ENCODE measurements at places on chromosomes 11 and 22.

DNA sequence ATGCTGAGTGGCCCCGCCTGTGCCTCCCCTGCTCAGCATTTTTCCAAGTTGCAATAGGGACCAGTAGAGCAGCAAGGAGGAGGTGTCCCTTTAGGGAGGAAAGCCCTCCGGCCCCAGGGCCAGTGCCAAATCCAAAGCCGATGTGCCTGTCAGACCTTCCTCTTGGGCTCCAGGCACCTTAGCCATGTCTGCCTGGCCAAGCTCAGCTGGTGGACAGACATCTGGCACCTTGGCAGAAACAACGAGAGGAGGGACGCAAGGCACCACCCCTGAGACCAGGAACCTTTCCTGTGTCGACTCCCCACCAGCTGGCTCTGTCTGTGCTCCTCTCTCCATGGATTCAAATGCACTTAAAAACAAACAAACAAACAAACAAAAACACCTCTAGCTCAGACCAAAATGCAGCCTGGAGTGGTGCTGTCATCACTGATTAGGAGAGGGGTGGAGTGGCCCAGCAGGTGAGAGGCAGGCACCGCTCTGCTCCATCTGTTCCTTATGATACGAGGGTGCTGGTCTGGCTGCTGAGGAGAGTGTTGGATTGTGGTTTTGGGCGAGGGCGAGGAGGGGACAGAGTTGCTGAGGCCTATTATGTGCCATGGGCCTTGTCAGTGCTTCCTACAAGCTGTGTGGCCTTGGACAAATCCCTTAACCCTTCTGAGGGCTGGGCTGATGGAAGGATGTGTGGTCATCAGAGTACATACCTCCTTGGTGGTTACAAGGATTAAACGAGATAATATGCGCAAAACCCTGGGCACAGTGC, 46.2 kb downstream of the TP53I11 start:
- DNase-seq: no peak

GRCh38 chr11:130452176-130452575, 3.7 kb downstream of the ADAMTS15 start:
- DNase-seq: no peak

GRCh38 chr11:19790831-19791552, 78.4 kb downstream of the NAV2 start:
- no peak for DNase-seq

DNA sequence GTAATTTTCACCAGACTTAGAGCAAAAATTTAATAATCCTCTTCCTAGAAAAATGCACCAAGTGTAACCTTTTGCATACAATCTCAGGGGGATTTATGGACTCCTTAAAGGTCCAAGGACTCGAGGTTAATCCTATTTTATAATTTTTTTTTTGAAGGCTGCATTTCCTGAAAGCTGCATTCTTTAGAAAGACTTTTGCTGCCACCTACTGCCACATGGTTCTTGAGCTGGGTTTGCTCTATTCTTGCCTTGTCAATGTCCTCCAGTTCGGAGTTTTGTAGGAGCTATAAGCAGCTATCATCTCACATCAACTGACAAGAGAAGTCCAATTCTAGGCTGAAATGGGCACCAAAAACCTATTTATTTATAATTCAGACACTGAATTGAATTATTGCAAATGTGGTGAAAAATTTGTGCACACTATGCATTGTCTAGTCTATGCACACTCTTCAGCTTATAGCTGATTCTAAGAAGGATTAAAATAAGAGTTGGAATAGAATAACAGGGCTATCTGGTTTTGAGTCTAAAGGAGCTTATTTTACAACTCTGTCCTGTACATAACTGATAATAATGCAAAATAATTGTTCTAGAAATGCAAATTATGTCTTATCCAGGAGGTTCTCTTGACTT, 31.3 kb downstream of the TRAF6 start:
- no peak for DNase-seq

GRCh38 chr11:108666373-108666772, 1.5 kb downstream of the DDX10 start:
- no peak for DNase-seq

DNA sequence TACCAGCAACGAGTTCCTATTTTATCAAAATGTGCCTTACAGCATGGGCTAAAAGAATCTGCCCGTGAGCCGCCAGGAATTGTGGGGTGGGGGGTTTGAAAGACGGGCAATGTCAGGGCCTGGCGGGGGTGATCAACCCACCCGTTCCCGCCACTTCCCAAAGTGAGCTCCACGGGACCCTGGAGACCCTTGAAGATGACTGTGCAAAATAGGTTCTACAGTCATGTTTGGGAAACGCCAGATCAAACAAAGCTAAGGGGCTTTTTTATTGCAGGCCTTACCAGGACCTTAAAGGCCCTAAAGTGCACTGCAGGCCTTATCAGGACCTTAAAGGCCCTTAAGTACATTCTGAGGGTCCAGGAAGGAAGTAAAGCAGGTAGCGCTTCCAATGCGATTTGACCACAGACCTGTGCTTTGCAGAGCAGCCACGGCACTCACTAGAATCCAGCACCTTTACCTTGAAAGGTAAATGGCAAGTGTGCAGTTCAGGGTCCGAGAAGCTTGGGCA, 404.1 kb downstream of the SHANK2 start:
- DNase-seq: no peak

DNA sequence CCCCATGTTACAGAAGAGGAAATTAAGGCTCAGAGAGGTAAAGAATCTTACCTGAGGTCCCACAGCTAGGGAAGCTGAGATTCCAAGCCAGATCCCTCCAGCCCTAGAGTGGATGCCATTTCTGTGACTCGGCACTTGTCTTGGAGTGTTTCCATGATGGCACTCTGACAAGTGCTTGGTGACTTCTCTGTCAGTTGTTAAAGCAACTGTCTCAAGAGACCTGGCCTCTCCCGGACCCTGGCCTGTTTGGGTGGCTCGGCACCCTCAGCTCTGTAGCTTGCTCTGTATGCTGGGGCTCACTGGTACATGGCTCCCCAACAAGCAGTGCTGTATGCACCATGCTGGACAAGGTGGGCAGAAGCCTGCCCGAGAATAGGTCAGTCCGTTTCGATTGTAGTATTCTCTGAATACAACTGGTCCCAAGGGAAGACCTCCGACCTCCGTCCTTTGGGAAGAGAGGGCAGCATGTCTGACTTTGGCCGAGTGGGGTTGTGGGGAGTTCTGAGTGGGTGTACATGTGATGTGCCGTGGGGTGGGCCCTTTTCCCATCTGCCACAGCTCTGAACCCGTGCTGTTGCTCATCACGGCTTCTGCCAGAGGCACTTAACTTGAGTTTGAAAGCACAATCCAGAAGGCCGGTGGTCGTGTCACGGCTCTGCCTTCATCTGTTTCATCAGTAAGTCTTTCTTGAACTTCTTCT, 12.4 kb downstream of the ACO2 start:
- peak; percentile 35 for DNase-seq

DNA sequence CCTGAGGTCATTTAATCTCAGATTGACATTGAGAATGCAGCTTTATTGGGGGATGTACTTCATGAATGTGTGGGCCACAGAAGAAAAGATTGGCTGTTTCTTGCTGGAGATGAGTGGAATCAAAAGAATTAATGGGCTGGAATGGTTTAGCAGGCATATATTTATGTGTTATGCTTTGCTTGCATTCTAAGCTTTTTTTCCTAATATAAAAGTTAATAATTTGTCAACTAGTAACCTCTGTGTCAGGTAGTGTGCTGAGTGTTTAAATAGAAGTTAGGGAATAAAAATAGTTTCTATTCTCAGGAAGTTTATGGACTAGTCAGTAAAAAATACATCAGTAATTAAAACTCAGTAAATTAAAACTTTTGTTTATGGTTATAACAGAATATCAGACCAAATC, 67.4 kb upstream of the PRODH start:
- DNase-seq: no peak

- DNase-seq: no peak
Observed at GRCh38 chr11:2625183-2625582, 74.6 kb downstream of the KCNQ1OT1 start.

DNA sequence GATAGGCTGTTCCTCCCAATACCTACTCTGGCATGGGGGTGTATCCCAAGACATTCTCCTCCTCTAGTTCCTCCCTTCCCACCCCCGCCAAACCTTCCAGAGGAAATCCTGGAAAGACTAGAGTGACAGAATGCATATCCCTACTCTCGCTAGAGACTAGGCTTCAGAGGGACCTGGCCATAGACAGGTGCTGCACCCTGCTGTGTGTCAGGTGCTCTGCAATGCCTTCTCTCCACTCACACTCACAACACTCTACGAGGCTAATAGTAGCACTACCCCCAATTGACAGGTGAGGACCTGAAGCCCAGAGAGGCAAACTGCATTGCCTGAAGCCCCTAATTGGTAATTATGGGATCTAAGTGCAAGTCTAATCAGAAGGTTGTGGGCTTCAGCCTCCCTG, 46.2 kb upstream of the LMO1 start:
- no peak for DNase-seq

DNA sequence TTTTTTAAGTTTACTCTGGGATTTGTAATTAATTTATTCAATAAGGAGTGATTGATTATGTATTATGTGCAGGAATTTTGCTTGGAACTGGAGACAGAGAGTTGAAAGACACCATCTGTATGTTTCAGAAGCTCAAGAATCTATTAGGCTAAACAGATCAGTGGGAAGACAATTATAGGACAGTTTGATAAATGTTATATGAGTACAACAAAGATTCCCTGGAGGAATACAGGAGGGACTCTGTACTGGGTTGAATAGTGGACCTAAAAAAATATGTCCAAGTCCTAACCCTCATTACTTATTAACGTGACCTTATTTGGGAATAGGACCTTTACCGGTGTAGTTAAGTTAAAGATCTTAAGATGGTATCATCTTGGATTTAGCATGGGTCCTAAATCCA, 681.2 kb downstream of the NELL1 start:
- no peak for DNase-seq

DNA sequence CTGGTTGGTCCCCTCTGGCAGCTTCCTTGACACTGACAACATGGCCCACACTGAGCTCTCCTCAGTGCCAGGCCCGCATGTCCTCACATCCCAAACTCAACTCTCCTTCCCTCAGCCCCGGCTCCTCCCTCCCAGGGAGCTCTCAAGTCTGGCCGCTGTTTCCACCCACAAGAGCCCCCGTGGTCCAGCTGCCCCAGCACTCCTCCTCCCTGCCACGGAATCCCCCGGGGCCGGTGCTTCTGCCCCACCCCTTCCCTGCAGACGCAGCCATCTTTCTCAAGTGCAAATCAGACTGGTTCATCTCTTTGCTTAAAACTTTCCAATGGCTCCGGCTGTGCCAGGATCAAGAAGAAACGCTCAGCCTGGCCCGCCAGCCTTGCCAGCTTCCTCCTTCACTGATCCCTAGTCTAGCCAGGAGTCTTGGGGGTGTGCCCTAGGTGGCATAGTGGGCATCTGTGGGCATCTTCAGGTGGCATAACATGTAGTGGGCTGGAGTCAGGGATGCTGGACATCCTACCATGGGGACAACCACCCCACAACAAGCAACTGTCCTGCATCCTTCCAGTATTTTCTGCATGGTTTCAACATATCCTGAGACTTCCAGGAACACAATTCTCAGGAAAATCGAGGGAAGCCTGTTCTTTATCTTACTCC, 22.3 kb upstream of the RASL10A start:
- DNase-seq: no peak

GRCh38 chr11:10792385-10793068, 16.2 kb downstream of the EIF4G2 start:
- DNase-seq: peak; percentile 43

GRCh38 chr11:100619484-100619883, 67.6 kb upstream of the ARHGAP42 start:
- DNase-seq: no peak

DNA sequence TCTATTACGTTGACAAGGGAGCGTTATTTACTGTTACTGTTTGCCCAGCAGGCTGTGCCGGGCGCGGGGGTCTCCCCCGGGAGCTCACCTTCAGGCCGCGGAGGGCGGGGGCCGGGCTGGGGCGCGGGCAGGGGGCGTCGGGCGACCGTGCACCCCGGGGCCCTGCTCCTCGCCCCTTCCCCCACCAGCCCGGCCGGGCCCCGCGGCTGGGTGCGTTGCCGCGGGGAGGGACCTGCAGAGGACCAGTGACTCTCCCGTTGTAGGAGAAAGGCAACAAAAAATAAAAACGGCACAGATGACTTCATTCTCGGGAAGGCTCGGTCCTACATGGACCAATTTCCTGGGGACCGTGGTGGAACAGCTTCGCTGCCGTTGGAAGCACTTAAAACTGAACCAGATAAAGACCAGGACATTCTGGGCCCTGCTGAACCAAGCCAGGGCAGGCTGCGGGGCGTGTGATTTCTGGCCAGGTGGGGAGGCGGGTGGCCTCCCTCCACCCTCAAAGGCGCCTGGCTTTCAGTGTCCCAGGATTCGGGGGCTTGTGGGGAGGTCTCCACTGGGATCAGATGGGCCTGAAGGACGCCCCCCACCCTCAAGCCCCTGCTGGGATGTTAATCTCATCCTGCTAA, 57.4 kb downstream of the IGLL1 start:
- no peak for DNase-seq

GRCh38 chr11:130323452-130324450, 9.0 kb upstream of the ZBTB44 start:
- DNase-seq: no peak

DNA sequence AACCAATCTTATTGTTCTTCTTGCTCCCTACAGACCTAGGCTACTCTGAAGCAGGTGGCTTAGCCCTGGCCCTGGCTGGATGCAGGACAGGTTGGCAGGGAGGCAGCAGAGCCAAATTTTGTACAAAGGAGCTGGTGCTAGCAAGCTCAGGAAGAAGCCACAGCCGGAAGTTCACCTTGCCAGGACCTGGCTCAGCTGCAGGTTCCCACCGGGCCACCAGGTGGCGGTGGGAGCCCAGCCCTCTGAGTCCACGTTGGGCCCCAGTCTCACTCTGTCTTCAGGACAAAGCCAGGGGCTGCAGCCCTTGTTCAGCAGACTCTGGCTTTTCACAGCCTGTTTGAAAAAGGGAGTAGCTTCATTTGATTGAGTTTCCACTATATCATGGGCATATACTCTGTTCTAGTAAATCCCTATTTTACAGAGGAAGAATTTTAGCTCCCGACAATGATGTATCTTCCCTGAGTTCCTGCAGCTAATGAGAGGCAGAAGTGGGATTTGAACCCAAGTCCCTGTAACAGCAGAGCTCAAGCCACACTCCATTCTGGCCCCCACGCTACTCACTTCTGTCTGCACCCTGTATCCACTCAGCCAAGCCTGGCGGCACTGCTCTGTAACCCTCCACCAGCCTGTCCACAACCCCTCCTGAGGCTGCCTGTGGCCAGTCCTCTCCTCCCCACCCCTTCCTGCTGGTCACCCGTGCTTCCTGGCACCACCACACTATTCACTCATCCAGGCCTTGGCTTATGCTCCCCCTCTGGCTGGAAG, 3.3 kb downstream of the TKFC start:
- no peak for DNase-seq

Data from C1 segment of cervical spinal cord (tissue), 14 donors.